ENCODE measurements at places on chromosomes 5 and 9.
A peak's percentile ranks its signal among the peaks of the same experiment; 100 is the strongest.

DNA sequence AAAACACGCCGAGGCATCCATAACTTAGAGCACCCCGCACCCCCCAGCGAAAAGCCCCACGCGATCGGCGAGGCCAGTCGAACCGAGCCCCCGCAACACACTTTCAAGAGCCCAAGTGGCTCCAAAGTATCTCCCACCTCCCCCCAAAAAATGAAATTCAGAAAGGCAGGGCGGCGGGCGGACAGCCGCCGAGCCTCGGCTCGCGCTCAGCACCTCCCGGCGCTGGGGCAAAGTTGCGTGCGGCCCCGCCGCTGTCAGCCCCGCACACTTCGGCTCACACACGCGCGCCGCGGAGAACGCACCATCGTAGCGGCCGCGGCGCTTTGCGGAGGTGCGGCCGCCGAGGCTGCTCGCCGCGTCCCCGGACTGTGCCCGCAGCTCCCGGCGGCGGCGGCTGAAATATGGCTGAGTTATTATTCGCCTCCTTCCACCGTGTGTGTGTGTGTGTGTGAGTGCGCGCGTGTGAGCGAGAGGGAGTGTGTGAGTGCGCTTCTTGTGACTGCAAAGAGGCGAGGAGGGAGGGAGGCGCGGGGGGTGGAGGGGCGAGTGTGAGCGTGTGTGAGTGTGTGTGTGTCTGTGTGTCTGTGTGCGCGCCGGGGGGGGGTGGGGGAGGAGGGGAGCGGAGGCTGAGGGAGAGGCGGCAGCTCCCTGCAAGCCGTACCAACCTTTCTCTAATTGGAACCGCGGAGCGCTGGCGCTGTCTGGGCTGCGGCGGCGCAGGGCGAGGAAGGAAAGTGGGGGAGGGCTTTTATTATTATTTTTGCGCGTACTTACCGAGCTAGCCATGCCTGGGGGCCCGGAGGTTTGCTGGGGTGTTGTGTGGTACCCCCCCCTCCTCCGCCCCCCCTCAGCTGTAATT lies 599 bp downstream of the MLLT3 start:
- peak; percentile 52 for DNase-seq

DNA sequence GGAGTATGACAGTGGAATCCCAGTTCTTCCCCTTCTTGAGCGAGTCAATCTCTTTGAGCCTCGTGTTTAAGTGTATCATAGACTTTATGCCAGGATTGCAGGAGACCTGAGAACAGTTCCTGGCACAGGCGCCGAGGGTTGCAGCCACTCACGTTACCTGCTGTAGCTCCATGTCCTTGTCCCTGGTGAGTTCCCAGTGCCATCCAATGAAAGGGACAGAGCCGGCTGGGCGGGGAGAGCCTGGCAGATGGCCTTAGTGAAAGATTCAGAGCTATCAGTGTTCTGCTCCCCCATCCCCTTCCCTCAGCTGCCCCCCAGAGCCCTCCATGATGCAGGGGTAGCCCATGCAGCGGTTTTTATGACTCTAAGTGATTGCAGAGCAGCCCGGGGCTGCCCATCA lies 554.0 kb downstream of the BNC2 start:
- no peak for DNase-seq

GRCh38 chr5:108113950-108114349 lies 267.9 kb downstream of the FBXL17 start:
- no peak for DNase-seq

- DNase-seq, result no peak
These were observed 80.9 kb upstream of the COL5A1 start for GRCh38 chr9:134560654-134561053.

DNA sequence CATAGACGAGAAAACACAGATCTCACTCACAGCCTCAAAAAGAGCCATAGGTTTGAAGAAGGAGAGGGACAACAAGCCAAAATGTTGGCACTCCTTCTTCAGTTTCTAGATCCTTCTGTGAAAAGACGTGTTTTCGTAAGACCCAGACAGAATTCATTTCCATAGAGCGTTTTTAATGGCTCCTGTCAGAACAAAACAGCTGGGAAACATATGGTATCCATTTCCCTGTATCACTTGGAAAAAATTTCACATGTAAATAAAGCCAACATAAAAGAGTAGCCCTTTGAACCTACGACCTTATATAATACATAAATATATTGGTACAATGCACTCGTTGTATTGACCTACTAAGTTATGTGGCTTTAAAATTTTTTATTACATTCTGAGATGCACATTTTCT lies 108.1 kb downstream of the SNCAIP start:
- no peak for DNase-seq

DNA sequence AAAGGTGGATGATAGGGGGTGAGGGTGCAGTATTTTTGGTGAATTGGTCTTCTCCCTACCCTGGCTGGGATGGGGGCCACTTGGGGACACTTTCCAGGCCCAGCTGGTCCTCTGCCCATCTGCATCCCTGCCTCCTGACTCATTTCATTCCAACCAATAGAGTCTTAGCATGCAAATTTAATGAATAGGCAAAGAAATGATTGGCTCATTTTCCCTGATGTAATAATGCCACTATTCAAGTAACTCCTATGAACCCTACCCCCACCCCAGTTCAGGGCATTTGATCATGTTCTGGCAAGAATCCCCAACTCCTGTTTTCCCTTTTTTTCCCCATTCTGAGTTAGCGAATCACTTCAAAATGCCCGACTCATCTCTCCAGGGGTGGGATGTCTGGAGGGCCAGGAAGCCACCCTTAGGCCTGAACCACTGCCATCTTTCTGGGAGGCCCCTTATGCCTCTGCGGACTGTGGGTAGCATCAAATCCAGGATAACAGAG lies 56.7 kb downstream of the PCDH1 start:
- DNase-seq, result peak; percentile 57

DNA sequence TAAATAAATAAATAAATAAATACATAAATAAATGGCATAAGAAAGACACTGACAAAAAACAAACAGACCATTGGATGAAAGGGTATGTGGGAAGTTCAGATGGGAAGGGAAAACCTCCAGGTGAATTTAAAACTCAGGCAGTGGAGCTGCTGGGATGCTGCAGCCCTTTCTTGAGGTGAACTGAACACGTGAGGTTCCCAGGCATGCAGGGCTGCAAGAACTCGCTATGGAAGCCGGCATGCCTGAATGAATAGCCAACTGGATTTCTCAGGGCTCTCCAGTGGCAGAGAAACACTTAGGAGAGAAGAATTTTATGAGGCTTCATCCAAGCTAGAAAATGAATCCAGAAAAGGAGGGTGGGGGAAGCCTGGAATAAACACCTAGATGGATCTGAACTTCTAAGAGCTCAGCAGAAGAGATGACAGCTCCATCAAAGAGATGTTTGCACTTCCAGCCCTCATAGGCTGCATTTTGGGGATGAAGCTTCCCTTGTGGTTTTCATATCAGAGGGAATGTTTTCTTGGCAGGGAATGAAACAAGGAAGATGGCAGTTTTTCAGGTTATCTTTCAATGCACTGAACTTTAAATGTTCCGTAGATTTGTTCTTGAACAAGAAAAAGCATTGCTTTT lies 224.2 kb upstream of the DAP start:
- DNase-seq, result no peak
